Activated T-cell treated with anti-CD3 and anti-CD28 coated beads, Interleukin-2, amount 50 U/mL, for 1 hour (primary cell): ENCODE measurements at places on chromosomes 12 and 14.

DNA sequence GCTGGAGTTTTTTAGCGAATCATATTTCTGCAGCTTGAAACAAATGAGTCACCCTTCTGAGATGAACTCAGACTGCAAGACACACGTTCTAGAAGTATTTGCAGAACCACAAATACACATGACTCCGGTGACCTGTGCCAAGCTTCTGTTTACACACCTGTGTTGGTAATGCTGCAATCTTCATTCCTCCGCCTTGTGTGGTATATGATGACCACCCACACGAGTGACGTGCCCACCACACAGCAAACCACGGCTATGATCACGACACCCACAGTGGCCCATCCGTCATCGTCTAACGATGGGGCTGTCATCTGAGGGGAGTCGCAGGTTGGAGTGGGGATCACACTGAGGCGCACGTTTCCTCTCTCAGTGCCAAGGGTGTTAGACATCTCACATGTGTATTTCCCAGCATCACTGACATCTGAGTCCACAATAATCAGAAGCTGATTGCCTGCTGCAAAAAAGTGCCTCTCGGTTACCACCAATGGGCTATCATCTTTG is 43.0 kb downstream of the LRIG3 start:
- no peak for DNase-seq

- DNase-seq: no peak
Measured at GRCh38 chr14:105022276-105022670, 1.4 kb upstream of the CDCA4 start.

- no peak for DNase-seq
Measured at GRCh38 chr12:79347866-79348265, 342.9 kb downstream of the PAWR start.

DNA sequence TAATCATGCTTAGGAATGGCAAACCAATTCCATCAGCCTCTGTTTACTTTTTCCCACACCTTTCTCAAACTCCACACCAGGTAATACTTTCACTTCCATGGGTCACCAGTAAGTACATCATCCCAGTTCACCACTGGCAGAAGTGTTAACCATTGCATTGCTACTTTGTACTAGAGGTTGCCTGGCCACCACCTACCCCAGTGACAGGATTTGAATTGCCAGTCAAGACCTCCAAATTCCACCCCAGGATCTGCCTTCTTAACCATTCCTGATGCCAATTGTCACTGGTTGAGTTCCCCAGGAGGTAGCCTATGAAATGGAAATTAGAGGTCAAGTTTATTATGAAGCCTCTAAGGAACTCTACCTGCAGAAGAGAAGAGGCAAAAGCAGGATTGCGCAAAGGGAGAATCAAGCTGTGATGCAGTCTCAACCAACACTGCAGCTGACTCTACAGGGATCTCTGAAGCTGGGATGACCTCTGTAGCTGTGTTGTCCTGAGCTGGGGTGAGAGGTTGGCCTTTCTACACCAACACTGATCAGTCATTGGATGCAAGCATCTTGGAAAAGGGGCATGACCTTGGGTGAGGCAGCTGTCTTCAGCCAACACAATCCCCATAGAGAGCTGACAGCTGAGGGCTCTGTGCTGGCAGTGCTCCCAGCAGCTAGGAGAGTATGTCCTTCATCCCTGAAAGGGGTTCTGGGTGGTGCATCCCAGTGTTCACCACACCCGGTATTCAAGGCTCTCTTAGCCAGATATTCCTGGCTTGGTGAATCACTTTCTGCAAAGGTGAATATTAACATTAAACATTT is 37.0 kb upstream of the HMGA2 start:
- DNase-seq: no peak

DNA sequence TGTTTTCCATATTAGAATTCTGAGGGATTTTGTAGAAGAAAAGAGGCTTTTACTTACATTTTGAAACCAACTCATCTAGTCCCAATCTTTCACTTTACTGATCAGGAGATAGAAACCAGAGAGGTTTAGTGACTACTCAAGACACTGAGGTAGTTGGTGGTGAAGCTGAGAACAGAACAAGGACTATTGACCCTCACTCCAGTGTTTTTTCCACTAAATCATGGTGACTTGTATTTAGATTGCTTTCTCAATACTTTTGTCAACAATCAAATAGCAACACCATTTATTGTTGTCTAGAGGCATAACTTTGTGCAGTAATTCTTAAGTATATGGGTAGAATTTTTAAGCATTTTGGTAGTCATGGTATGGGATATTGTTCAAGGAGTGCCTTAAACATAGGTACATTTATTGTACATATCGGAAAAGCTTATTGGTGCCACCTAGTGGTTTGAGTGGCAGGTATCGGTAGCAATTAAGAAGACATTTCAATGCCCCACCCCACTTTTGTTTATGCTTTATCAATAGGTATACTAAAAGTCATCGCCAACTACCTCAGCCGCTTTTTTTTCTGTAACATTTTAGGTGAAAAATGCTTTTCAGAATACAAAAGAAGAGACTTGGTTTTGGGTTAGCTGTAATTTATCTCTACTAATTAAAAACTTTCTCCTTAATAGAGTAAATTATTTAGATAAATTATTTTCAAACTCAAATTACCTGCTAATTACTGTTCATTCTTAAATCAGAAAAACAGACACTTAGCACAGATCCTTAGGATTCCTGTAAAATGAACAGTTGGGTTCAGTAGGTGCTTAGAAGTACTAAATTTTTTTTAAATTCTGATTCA is 47.3 kb upstream of the PAWR start:
- DNase-seq: no peak

DNA sequence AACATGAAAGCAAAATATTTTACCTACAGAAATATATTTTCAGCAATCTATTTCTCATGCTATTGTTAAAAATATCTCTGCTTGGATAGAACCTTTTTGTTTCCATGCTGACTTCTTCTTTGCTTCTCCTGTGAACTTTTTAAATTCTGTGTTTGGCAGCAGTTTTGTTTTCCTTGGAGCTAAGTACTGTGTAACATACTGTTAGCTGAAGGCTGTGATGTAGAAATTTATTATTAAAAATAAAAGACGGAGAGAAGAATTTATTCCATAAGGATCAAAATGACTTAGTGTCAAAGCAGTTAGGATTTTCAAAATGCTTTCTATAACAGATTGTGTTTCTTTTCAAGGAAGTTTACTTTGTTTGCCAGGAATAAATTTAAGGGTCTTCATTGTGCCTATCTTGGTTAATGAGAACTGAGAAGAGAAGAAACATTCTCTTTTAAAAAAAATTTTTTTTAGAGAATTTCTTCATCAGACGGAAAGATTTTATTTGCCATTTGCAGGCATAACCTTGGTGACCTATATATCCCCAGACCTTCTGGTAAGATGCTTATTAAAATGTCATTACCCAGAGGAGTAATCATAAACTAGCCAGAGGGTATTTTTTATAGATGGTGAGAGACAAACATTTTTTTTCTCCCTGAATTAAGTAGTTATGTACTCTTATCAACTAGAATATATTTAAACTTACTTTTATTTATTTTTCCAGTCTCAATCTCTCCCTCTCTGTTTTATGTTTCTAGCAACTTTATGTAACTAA is 147.1 kb upstream of the SLCO1C1 start:
- DNase-seq: no peak

GRCh38 chr14:98536256-98536655 is 735.7 kb downstream of the BCL11B start:
- no peak for DNase-seq

- DNase-seq: no peak
Measured at GRCh38 chr12:30152705-30153104, 369.0 kb upstream of the TMTC1 start.

DNA sequence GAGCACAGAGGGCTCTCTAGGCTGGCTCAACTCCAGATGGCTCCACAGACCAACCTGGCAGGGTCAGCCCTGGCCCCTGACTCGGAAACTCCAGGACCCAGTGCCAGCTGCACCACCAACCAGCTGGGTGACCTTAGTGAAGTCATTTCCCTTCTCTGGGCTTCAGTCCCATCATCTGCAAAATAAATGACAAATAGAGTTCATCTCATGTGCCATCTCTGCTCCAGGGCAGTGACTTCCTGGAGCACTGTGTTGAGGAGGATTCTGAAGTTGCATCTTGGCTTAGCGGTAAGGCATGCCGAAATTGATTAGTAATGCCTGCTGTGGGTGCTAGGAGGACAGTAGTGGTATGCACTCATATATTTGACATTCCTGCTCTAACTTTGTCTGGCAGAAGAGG is 31.5 kb downstream of the DTX1 start:
- no peak for DNase-seq

- no peak for DNase-seq
Measured at GRCh38 chr12:106255952-106256351, 8.1 kb upstream of the CKAP4 start.

- DNase-seq: no peak
Measured at GRCh38 chr14:101932673-101933072, 31.7 kb upstream of the DYNC1H1 start.

GRCh38 chr12:4266990-4267389 is 6.6 kb upstream of the CCND2 start:
- DNase-seq: no peak

GRCh38 chr14:20468764-20469241 is 403 bp upstream of the PNP start:
- DNase-seq: no peak

DNA sequence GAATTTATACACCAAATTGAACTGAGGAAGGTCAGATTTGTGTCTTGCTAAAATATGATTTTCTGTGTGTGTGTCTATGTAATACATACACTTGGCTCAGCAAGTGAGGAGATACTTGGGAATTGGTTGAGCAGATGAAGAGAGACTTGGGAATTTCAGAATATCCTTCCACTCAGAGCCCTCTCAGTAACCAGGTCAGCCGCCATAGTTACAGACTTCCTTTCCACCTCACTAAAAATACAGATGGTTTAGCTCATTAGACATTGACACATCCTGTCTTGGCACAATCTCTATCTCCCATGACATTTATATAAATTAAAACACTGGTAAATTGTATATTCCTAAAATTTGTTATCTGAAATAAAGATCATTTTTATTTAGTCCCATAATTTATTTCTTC is 15.9 kb downstream of the PIK3C2G start:
- DNase-seq: no peak

DNA sequence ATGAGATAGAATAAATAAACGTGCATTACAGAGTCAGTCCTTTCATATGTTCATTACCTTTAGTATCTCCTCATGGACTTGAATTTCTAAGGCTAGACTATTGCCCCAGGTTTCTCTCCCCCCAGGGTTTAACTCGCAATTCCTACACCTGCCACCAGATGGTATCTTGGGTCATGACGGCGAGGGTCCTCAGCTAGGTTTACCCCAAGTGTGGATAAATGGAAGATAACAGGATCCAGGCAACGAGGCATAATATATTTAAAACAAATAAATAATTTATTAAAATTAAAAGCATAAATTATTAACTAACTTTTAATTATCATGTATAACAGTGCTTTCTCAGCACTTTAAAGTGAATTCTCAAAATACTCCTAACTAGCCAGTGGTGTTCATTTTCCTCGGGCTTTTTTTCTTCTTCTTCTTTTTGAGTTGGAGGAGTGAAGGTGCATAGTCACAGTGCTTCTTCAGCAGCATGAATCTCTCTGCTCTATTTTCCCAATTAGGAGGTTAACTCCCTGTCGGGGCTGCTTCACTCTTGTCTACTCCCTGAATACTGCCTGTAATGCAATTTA is 243.5 kb upstream of the CAND1 start:
- peak; percentile 46 for DNase-seq

- no peak for DNase-seq
Measured at GRCh38 chr14:53601409-53601808, 355.2 kb downstream of the BMP4 start.

- no peak for DNase-seq
Measured at GRCh38 chr12:14577344-14577743, 9.7 kb upstream of the PLBD1 start.

DNA sequence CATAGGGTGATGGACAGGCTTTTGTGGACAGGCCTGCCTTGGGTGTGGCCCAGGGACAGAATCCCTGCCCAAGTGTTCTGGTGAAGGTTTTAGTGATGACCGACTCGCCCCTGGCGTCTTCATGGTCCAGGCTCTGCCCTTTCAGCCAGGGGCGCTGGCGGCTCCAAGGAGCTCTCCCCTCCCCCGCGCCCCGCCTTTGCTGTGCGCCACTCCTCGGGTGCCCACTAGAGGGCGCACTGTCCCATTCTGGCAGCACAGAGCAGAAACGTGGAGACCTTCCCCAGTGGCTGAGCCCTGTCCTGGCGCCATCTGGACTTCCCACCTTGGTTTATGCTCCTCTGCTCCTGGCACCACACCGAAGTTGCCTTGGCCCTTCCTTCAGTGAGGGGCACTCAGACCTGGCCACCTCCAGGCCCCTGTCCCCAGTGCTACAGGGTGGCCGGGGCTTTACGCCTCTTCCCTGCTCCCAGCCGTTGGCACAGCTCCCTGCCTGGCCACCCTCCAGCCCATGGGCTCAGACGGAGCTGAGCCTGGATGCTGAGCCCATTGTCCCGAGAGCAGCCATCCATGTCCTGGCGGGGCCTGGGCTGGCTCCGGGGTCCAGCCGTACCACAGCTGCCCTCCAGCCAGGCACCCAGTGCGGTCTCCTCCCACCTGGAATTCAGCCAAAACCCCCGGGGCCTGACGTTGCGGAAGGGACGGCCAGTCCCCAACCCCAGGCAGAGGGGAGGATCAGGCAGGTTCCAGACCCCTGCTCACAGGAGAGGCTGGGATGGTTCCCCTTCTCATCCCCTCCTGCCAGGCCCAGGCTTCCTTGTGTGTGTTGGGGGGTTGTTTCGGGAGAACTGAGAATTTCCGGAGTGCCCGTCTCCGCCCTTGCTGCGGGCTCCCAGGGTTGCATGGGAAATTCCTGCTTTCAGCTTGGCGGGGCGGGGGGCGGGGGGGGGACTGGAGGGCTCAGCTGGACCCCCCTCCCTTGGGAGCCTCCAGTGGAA is 5.6 kb upstream of the CRIP1 start:
- peak; percentile 96 for DNase-seq

DNA sequence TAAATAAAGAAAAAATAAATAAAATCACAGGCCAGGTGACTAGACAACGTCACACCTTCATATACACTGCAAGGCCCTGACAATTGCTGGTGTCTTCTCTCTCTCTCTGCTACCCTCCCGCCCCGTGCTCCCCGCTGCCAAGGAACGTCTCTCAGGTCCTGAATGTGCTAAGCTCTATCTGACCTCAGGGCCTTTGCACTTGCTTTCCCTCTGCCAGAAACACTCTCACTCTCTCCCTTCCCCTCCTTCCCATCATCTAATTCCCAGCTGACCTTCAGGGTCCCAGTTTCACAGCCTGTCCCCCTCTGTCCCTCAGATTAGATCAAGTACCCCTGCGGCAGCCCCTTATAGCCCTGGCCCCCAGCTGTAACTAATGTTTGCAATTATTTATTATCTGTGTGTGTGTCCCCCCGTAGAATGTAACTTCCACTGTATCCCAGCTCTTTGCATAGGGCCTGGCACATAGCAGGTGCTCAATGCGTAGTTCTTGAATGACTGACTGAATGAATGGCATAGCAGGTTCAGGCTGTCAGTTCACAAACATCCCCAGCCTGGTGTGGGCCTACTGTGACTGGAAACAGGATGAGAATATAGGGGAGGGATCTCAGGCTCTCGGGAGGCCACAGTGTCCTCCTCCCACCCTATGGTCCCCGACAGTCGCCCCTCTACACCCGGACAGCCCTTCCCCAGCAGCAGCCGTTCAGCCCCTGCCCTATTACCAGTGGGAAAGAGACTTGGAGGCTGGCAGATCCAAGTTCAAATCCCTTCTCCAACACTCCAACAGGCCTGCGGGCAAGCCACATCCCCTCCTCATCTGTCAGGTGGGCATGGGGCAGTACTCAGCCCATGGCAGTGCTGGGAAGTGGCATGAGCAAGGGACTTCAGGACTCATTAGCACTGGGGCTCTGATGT is 6.6 kb downstream of the BEGAIN start:
- DNase-seq: no peak

GRCh38 chr12:39572551-39572950 is 47.1 kb downstream of the ABCD2 start:
- no peak for DNase-seq
